Fibroblast of skin of scalp (primary cell): ENCODE measurements at places on chromosomes 3 and 15.

GRCh38 chr3:107813026-107813425, 277.8 kb downstream of the CD47 start:
- peak; percentile 17 for DNase-seq

- DNase-seq, result no peak
These were observed 2.4 kb upstream of the RASSF1 start for GRCh38 chr3:50342813-50343633.

DNA sequence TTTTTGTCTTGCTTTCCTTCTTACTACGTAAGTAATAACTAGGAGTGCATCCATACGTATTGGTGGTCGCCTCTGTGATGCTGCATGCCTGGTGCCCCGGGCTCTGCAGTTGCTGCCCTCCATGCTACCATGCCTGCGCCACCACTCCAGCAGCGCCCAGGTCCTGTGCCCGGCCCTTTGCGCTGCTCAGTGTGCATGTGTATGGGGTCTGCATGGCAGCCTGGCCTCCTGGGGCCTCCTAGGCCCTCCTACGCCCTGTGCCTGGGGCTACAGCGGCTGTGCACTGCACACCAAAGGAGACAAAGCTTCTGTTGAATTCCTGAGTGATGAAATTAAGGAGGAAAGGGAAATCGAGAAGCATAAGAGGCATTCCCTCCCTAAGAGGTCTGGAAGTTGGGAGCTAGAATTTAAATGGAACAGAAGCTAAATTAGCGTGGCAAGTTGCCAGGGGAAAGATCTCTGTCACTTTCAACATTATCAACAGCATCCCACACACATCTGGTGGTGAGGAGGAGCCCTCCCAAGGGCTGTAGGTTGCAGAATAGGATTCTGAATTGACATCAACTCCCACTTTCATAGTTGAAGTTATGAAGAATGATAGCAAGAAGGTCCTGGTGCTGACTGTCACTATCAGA, 275.0 kb upstream of the CHRM5 start:
- DNase-seq, result no peak

DNA sequence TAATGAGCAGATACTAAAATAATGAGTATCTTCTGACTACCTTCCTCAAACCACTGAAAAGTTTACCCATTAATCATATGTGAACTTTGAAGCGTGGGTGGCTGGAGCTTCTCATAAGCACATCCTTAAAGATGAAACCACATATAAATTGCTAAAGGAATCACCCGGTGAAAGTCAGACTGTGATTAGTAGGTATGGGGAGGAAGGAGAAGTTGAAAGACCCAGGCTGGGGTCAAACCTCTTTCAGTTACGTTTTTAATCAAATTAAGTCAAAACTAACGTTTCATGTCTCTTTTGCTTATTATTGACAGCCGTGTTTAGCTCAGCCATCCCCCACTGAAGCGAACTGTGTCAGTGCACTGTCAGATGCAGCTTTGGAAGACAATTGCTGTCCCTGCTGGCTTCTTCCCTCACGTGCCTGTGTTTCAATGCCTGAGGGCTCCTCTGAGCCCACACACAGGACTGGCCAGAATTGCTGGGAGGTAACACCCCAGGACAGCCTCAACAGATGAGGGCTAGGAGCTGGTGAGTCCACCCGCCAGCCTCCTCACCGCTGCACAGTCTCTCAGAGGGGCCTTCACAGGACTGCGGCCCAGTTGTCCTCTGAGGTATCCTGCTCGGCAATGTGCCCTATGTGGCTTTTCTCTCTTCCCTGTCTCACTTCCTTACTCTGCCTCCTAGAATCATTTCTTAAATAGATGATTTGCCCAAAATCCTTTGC, 29.3 kb upstream of the SH3BP5 start:
- DNase-seq, result peak; percentile 44

DNA sequence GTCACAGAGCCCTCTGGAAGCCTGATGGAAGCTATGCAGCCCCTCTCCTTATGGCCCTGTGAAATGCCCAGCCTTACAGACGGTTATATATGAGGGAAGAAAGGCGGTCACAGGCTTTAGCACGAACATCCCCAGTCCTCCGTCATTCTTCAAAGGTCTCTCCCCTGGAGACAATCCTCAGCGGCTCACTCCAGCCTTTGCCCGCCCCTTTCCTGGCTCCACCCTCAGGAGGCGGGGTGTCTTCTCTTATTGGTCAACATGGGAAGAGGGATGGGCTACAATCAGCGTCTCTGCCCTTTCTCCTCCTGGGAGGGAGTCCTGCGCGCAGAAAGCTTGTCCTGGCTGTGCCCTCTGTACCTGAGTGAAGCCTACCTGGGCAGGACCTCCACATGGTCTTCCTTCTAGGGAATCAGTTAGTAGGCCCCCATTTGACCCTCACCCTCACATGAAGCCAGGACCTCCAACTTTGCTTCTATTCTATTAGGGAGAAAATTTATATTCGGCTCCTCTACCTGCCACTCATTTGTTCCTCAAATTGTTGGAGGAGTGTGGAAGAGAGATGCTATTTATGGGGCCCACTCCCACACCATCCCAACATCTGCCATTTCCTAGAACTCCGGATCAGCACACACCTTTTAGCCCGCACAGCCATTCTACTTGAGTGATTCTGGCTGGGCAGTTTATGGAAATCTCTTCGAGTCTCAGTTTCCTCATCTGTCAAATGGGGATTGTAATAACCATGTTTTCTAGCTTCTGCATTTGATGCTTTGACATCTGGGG, 112.9 kb upstream of the SLC6A11 start:
- no peak for DNase-seq

DNA sequence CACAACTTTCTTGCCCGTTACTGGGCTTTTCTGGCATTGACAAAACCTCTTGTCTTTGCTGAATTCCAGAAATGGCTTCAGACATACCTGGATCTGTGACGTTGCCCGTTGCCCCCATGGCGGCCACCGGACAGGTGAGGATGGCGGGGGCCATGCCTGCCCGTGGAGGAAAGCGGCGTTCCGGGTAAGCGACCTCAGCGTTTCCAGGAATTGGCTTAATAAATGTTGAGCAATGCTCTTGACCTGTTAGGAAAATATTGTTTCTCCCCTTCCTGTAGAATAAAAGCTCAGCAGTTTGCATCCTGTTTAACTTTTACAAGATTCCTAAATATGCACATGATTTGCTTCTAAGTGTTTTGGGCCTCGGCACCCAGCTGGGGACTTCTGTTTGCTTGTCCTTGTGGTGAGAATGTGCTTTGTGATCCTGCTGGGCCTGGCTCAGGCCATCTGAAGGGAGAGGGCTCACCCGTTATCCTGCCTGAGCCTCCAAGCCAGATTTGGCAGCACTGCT, 46.7 kb downstream of the ARNT2 start:
- DNase-seq, result peak; percentile 73

DNA sequence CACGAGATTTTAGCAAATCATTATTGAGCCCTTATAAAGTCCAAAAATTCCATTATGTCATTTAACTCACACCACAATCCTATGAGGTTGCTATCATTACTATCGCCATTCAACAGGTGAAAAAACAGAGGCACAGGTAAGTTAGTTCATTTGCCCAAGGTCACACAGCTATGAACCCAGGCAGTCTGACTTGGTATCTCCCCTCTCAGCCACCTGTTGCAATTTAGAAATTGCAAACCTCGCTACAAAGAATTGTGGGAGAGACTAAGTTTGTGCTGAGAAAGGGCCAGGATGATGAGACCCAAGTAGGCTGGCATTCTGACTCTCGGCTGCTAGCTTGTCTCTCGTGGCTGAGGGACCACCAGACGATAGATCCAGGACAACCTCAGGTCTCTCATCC, 57.7 kb downstream of the LMCD1 start:
- no peak for DNase-seq

DNA sequence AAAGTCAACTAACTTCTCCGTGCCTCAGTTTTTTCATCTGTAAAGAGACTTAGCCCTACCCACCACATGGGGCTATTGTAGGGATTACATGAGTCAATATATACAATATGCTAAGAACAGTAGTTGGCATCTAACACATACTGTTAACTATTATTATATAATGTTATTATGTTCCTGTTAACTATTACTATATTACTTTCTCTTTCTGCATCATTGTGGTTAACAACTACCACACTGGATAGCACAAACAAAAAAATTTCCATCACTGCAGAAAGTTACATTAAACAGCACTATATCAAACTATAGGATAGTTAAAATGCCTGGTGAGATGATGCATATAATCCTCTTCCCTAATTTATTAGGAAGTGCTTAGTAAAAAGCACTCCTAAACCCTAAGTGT, 23.7 kb downstream of the STAG1 start:
- peak; percentile 18 for DNase-seq
